Uterus (tissue), 4 donors: ENCODE measurements at places on chromosomes 5 and 9. TPM values are rescaled to one million over a fixed set of nuclear protein-coding genes. Genes with fewer than 3 reads are reported as not detected.

NEUROG1 gene
- not detected for total RNA-seq

MPDZ gene
- 83.0 TPM for total RNA-seq

ZNF366 gene
- 20.0 TPM for total RNA-seq

ADAMTS12 gene
- 7.4 TPM for total RNA-seq

- no peaks in the 10 kb centered on the region for H3K36me3 ChIP-seq
- no peaks in the 10 kb centered on the region for H3K4me1 ChIP-seq
- no peak overlapping the region for H3K27ac ChIP-seq
Measured at GRCh38 chr5:156121234-156121633, 205.7 kb upstream of the SGCD start.

- no peaks in the 10 kb centered on the region for H3K27me3 ChIP-seq
- H3K4me3 ChIP-seq = no peak overlapping the region
- no peak overlapping the region for H3K27ac ChIP-seq
- no peaks in the 10 kb centered on the region for H3K36me3 ChIP-seq
- H3K4me1 ChIP-seq = no peaks in the 10 kb centered on the region
- DNase-seq = no peak
Measured at GRCh38 chr9:133506653-133507038, 18.1 kb downstream of the MYMK start.

GRCh38 chr9:6884101-6884500 lies 126.3 kb downstream of the KDM4C start:
- H3K4me3 ChIP-seq = no peak overlapping the region
- no peak for DNase-seq
- H3K36me3 ChIP-seq = no peaks in the 10 kb centered on the region

DNA sequence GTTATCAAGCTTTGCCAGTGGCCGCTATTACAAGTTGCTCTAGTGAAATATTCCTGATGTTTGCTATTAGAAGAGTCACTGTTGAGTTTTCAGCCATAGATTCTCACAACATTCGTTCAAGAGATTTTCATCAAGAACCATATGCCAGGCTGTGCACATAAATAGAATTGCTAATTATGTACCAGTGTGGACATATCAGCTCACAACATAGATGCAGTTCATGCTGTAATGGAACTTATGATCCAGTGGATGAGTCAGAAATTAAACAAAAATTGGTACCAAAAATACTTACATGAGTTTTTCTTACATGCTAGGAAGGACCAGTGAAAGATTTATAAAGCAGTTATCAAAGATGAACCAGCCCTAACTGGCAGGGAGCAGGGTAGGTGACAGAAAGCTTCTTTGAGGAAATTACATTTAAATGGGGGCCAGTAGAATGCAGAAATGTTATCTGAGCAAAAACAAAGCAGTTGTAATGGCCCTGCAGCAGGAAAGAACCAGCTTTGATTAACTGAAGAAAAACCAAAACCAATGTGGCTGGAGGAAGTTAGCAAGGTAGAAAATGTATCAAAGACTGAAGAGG lies 404.2 kb downstream of the DNAH5 start:
- H3K4me1 ChIP-seq = no peaks in the 10 kb centered on the region
- no peak for DNase-seq
- H3K36me3 ChIP-seq = no peaks in the 10 kb centered on the region
- H3K4me3 ChIP-seq = no peak overlapping the region
- no peak overlapping the region for H3K27ac ChIP-seq

DNA sequence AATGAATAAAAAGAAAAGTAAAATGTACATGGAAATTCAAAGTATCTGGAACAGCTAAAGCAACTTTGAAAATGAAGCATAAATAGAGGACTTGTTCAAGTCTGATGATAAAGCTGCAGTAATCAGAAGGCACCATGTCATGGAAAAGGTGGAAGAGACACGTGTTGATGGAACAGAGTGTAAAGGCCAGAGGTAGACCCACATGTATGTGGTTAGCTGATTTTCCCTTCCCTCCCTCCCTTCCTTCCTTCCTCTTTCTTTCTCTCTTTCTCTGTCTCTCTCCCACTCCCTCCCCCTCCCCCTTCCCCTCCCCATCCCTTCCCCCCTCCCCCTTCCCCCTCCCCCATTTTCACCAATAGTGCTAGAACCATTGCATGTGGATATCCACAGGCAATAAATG lies 58.7 kb upstream of the FCN1 start:
- no peaks in the 10 kb centered on the region for H3K36me3 ChIP-seq
- DNase-seq = no peak
- no peaks in the 10 kb centered on the region for H3K27me3 ChIP-seq
- H3K4me3 ChIP-seq = no peak overlapping the region
- no peaks in the 10 kb centered on the region for H3K4me1 ChIP-seq

GRCh38 chr5:120991569-120991968 lies 527.5 kb downstream of the PRR16 start:
- no peak for DNase-seq
- no peaks in the 10 kb centered on the region for H3K4me1 ChIP-seq
- H3K27ac ChIP-seq = no peak overlapping the region
- no peaks in the 10 kb centered on the region for H3K36me3 ChIP-seq

- H3K27ac ChIP-seq = no peak overlapping the region
- no peak overlapping the region for H3K4me3 ChIP-seq
- no peaks in the 10 kb centered on the region for H3K4me1 ChIP-seq
- H3K27me3 ChIP-seq = no peaks in the 10 kb centered on the region
Measured at GRCh38 chr5:1510151-1510561, 13.6 kb downstream of the LPCAT1 start.

DNA sequence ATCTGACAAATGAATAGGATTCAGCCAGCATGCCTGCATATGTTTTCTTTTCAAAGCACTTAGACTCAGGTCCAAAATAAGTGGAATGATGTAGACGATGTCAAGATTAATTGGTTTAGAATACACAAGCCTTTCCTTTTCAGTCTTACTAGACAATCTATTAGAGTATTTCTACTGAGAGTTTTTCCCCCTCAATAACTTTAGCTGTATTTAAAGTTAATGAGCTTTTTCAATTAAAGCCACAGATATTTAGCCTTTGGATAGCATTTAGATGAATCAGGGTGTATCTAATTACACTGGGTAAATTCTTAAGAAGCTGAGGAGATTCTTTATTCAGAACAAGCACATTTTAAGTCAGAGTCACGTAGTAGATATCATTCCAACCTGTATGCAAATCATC lies 198.7 kb upstream of the MPDZ start:
- H3K36me3 ChIP-seq = no peaks in the 10 kb centered on the region
- H3K27me3 ChIP-seq = no peaks in the 10 kb centered on the region
- peak overlapping the region; percentile 23 for H3K27ac ChIP-seq
- DNase-seq = no peak
- H3K4me3 ChIP-seq = no peak overlapping the region
- H3K4me1 ChIP-seq = no peaks in the 10 kb centered on the region

GRCh38 chr5:179344431-179345182 lies 654 bp downstream of the ADAMTS2 start:
- H3K4me3 ChIP-seq = peak overlapping the region; percentile 81
- DNase-seq = no peak
- H3K4me1 ChIP-seq = no peaks in the 10 kb centered on the region
- H3K27ac ChIP-seq = peak overlapping the region; percentile 79

DNA sequence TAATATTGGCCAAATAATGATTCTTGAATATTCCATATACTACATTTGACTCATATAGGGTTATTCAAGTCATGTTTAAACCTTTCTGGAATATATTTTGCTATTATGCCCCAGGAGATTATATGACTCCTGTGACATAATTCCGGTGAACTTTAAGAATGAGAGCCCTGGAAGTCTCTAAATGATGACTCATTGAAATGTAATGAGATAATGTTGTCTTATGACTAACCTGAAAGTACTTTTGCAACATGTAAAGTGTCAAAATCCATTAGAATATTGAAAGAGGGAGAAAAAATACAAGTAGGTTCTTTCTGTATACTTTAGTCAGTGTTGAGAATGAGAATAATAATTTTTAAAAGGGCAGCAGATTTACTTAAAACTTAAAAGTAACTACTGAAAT lies 830.4 kb downstream of the MAT2B start:
- no peak overlapping the region for H3K27ac ChIP-seq
- H3K36me3 ChIP-seq = no peaks in the 10 kb centered on the region

GRCh38 chr5:132830436-132831094 lies at the start of gene SHROOM1:
Gene SHROOM1 (minus strand): TSS chr5:132830647. CDS start chr5:132826140, 4,507 bp downstream.
- H3K27ac ChIP-seq = peak within 1 kb of the TSS; percentile 87
- H3K27me3 ChIP-seq = no peaks in the 10 kb centered on the region
- H3K4me1 ChIP-seq = no peaks in the 10 kb centered on the region
- no peaks in the 10 kb centered on the region for H3K36me3 ChIP-seq
